H7 (cell line): ENCODE measurements at places on chromosomes 5 and 9.
A peak's percentile ranks its signal among the peaks of the same experiment; 100 is the strongest.

GRCh38 chr5:167753725-167754490, 537.5 kb upstream of the WWC1 start:
- no peak for DNase-seq

GRCh38 chr9:136799079-136799853, 3.1 kb downstream of the CCDC183 start:
- no peak for DNase-seq

DNA sequence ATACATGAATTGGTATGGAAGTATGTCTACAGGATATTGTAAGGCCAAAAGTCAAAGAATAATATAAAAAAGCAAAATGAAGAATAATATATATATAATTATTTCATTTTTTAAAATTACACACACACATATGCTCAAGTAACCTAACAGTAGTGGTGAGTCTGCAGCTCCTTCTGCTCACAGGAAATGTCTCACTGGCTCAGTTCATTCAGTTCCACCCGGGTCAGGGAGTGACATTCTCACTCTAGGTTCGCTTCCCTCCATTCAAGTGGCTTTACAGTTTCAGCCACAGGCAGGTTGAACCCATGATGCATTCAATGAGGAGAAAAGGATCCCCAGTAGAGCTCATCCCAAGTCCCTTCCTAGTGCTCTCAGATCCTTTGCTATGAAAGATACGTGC, 90.8 kb downstream of the SUSD1 start:
- no peak for DNase-seq

- DNase-seq = peak; percentile 44
Measured at GRCh38 chr5:112228667-112229066, 190.4 kb downstream of the EPB41L4A start.

DNA sequence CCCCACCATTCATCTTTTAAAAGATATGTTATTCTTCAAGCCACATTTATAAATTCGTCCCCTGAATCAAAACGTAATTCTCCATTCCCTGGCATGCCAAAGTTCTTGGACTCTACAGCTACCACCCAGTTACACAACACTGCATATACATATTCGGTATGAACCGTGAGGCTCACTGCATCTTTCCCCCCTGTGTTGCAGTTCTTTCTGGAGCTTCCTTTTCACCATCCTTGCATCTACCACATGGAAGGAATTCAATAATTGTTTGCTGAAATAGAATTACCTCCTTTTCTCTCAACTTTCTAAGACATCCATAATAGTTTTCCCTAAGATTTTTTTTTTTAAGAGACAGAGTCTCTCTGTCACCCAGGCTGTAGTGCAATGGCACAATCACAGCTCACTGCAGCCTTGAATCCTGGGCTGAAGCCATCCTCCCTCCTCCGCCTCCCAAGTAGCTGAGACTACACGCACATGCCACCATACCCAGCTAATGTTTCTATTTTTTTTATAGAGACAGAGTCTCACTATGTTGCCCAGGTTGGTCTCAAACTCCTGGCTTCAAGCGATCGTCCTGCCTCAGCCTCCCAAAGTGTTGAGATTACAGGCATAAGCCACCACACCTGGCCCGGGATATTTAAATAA, 3.3 kb downstream of the LPAR1 start:
- no peak for DNase-seq

DNA sequence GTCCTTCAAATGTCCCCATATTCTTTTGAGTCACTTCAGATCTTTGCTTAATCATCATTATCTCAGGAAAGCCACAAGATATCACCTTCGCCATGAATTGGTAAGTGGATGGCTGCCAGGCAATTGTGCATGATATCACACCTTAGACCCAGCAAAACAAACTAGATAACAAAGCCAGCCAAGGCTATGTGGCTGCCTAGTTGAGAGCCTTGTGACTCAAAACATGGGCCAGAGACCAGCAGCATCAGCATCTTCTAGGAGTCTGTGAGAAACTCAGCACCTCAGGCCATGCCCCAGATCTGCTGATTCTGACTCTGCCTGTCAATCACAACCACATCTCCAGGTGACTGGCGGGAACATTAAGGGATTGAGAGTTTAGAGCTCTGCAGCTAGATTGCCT, 82.8 kb downstream of the SLIT3 start:
- no peak for DNase-seq

- no peak for DNase-seq
Measured at GRCh38 chr5:152638996-152639552, 234.0 kb upstream of the NMUR2 start.

DNA sequence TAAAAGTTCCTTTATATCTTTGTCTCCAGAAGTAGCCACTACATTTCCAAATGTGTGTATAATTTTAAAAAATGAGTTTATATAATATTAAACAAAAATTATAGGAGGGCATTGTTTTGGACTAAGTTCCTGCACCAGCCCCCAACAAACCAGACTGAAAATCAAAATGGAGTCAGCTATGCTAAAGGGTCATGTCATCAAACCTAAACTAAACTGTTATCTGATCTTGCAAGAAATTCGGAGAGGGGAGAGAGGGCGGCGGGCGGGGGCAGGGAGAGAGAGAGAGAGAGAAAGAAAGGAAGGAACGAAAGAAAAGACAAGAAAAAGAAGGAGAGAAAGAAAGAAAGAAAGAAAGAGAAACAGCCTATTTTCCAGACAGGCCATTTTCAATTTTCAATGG, 63.5 kb downstream of the DOCK2 start:
- no peak for DNase-seq

DNA sequence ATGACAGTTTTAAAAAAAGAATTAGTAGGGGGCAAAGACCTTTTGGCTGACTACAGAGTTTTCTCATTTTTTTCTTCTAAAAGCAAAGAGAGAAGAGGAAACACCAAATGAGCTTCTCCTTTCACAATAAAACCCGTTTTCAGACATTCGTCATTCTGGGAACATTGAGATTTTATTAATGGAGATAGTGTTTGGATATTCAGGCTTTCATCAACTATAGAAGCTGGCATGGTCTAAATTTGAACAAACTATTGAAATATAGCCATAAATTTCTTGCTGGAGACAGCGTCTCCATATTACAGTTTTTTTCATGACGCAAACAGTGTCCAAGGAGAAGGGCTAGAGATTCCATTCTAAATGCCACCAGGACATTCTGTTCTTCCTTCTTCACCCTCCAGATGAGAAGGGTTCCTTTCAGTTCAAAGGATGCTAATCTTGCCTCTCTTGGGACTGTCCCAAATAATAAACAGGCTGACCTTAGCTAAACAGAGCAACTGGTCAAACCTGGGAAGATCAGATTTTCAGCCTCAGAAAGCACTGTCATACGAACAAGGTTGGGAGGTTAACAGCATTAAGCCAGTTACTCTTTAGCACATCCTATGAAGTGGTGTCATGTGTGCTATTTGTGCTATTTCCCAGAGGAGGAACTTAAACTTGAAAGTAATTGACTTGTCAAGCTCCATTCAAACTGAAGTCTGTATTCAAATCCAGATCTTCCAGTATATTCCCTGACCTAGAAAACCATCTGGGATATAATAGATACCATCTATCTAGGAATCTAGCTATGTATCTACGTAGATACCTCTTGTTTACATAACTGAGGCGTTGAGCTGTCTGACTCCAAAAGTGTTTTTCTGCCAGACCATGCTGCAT, 125.6 kb downstream of the LPAR1 start:
- no peak for DNase-seq

DNA sequence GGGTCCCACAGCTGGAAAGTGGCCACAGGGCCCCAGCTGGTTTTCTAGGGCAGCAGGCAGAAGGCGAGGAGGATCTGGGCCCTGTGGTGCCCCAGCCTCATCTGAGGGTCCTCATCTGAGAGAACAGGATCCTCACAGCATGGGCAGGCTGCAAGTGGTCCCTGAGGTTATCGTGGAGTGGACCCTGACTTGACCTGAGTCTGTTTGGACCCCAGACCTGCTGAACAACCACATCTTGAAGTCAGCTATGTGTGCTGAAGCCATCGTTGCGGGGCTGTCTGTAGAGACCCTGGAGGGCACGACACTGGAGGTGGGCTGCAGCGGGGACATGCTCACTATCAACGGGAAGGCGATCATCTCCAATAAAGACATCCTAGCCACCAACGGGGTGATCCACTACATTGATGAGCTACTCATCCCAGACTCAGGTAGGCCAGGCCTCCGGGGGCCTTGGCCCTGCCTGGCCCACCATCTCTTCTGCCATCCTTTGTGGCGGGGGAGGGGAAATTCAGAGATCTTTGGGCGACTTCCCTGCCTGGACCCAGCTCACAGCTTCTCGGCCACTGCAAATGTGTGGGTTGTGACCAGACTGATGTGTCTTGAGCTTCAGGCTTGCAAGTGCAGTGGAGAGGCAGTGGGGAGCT, 24.0 kb downstream of the TGFBI start:
- no peak for DNase-seq

DNA sequence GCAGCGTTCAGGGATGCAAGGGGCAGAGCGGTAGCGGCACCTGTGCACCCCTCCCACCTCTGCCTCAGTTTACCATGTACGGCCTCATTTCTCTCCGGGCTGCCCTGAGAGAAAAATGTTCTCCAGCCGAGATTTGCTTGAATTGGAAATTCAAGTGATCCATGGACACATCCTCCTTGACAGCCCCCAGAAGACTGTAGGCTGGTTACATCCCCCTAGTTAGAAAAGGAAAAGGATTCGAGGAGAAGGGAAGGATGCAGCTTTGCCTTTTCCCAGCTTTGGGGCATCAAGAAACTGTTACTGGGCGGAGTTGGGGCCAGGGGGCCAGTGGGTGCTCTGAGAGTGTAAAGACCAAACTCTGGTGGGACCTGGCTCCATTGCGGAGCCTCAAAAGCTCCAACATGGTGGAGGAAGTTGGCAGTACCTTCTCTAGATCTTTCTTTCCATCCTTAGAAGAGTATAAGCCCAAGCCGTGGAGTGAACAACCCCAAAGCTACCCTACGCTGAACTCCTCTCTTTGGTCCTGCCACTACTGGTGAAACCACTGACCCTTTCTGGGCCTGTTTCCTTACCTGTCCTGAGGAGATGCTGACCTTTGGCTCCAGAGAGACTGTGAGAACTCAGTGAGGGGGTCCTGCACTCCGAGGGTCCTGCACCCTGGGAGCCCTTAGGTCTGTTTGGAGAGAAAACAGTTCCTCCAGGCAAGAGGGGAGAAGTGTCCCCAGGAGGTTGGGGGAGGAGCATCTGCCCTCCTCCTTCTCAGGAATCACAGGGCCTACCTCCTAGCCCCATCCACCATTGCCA, 1.0 kb upstream of the BARX1 start:
- peak; percentile 58 for DNase-seq

GRCh38 chr5:181111010-181111409, 20.0 kb downstream of the OR2V1 start:
- peak; percentile 54 for DNase-seq

DNA sequence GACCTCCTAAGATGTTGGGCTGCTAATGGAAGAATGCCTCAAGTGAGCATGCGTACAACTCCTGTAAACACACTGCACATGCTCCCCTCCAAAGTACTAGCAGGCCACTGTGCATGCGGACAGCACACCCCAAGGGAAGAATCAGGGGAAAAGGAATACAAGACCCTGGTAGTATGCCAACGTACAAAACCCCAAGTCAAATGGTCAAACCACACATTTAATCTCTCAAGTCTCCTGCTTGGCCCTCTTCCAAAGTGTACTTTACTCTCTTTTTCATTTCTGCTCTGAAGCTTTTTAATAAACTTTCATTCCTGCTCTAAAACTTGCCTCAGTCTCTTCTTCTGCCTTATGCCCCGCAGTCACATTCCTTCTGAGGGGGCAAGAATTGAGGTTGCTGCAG, 466.4 kb downstream of the DMRTA1 start:
- DNase-seq = no peak

DNA sequence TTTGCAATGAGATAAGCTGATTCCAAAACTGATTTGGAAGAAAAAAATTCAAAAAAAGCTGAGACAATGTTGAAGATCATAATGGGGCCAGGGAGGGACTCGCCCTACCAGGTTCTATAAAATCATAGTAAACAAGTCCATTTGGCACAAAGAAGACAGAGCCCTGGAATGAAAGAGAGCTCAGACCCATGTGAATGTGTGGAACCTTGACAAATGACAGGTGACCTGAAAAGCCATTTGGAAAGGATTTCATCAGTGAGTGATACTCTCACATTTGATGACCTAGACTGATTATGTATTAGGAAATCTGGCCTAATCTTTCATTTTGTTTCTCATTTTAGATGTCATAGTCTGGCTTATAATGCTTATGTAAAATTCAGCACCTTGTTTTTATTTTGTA, 26.8 kb downstream of the SPTAN1 start:
- no peak for DNase-seq

GRCh38 chr5:149404746-149405549, 25.9 kb upstream of the IL17B start:
- DNase-seq = no peak

- DNase-seq = peak; percentile 5
Measured at GRCh38 chr9:35258660-35259474, 97.1 kb downstream of the UNC13B start.

- DNase-seq = no peak
Measured at GRCh38 chr5:78724061-78724460, 75.5 kb upstream of the LHFPL2 start.

GRCh38 chr5:104189031-104189430, 626.4 kb upstream of the NUDT12 start:
- DNase-seq = no peak

GRCh38 chr9:104896131-104896530, 31.8 kb downstream of the ABCA1 start:
- DNase-seq = no peak

GRCh38 chr9:98045234-98046179, 11.0 kb upstream of the NANS start:
- no peak for DNase-seq

DNA sequence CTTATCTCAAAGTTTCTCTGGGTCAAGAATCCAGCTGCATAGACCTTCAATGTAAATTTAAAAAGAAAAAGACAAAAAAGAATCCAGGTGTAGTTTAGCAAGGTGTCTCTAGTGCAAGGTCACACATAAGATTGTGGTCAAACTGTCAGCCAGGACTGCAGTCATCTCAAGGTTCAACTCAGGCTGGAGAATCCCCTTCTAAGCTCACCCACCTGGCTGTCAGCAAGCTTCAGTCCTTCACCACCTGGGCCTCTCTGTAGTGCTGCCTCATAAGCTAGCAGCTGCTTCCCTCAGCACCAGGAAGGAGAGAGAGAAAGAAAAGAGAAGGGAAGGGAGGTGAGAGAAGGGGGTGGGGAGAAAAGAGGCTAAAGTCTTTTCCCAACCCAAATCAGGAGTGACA, 146.7 kb downstream of the ACTL7B start:
- DNase-seq = no peak

- DNase-seq = no peak
Measured at GRCh38 chr5:3385991-3386519, 209.6 kb upstream of the IRX1 start.

- DNase-seq = no peak
Measured at GRCh38 chr5:58183078-58183785, 276.7 kb downstream of the PLK2 start.

- DNase-seq = peak; percentile 35
Measured at GRCh38 chr5:157917899-157918809, 59.2 kb upstream of the CLINT1 start.

GRCh38 chr5:40227366-40227765, 452.3 kb upstream of the PTGER4 start:
- DNase-seq = no peak

GRCh38 chr5:81360640-81361039, 33.3 kb downstream of the ACOT12 start:
- DNase-seq = no peak

- DNase-seq = peak; percentile 32
Measured at GRCh38 chr5:57432876-57433275, 49.7 kb downstream of the ACTBL2 start.
